Omental fat pad (tissue), 4 donors: ENCODE measurements at places on chromosomes 3 and 15.

- DNase-seq: no peak
Observed at GRCh38 chr3:99895703-99896441, 78.2 kb downstream of the CMSS1 start.

DNA sequence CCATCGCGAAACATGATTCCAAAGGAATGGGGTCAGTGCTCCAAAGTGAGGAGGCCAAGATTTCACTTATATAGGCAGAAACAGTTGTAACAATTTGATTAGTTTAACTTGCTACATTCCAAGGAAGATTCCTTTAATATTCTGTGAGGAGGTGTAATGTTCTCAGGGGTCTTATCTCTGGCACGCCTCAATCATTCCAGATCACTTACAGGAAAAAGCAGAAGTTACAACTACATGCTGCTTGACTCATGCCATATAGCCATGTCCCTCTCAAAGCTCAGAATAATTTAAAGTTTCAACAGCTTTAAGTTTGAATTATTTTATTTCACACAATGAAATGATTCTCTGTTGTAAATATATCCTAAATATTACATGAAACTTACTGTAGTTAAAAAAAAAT, 3.5 kb upstream of the FYTTD1 start:
- DNase-seq: no peak

GRCh38 chr3:115363071-115363470, 216.0 kb upstream of the ZBTB20 start:
- DNase-seq: no peak

GRCh38 chr3:184186184-184186901, at the start of gene ABCF3:
ABCF3 (plus strand) TSS chr3:184186199; CDS start chr3:184186208, 9 bp downstream.
- no peak for DNase-seq

- DNase-seq: no peak
Observed at GRCh38 chr15:48564690-48565089, 80.8 kb downstream of the FBN1 start.

DNA sequence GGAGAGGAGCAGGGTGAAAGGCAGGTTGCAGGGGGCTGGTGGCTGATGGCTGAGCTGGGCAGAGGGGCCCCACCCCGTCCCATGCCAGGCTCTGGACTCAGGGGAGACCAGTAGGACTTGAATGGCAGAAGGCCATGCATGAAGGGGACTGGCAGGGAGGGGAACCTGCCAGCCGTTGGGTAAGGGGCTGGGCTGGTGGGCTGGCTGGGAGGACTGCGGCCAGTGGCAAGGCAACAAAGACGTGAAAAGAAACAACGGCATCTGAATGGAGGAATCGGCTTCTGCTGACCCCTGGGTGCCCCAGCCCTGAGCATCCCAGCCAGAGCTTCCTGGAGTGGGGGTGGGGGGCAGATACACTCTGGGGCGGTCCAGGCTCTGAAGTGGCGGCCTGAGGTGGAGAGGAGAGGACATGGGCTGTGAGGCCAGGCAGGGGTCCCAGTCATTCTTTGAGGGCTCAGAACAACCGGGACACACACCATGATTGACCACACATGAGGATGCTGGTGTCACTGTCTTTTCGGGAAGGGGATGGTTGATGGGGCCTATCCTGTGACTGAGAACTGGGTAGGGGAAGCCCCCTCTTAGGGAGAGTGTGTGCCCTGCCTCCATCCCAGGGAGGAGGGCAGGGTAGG, 11.7 kb downstream of the GLYCTK start:
- no peak for DNase-seq

- DNase-seq: no peak
Observed at GRCh38 chr3:130459944-130460343, 57.0 kb upstream of the COL6A6 start.

DNA sequence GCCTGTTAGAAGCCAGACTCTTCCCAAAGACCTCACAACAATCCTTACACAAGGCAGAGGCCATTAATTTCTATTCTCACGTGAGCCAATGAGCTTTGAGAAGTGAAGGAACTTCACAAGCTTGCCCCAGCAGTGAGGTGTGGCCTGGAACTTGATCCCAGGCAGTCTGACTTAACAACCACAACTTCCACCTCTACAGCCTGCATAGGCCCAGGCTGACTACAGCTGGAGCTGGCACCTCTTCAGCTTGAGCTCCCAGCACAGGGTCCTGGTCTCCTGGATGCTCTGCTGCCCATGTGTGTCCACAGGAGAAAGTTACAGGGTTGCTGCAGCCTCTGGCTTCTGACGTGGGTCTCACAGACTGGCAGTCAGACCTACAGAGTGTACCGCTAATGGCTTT, 111.0 kb downstream of the ERC2 start:
- DNase-seq: no peak

DNA sequence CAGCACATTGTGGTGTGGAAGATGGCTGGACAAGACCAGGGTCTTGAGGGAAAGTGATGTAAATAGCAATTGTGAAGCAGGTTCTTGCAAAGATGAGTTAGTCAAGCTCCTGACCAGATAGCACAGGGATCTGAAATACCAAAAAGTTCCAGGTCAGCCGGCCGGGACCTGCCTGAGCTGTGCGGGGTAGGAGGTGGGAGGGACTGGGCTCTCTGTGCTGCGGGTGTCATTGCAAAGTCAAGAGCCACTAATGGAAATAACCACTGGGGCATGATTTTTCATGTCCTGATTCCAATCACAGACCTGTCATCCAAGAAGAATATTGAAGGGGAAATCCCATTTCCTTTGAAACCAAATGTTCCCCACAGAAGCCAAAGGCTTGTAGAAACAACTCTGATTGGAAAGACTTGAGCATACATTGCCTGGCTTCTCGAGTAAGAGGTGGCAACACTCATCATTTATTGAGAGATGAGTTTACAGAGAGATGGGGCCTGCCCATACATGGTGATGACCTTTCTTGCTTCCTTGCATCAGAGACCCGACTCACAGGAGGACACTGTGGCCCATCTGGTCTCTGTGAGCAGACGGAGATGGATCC, 44.2 kb upstream of the KY start:
- DNase-seq: no peak

DNA sequence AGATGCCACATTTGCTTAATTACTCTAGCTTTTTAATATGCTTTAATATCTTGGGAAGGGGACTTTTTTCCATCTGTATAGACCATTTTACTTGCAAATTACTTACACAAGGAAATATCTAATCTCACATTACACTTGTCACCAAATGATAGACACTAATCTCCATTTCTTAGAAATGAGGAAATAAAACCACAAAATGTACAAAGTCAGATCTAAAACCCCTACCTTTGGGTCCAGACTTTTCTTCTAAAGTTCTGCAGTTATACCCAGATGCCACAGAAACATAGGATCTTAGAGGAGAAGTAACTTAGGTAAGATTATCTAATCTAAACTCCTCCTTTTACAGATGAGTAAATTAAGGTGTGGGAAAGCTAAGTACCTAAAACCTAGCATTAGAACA, 44.3 kb downstream of the CD200R1L start:
- no peak for DNase-seq

GRCh38 chr3:157931517-157931916, 174.7 kb downstream of the SHOX2 start:
- DNase-seq: no peak

DNA sequence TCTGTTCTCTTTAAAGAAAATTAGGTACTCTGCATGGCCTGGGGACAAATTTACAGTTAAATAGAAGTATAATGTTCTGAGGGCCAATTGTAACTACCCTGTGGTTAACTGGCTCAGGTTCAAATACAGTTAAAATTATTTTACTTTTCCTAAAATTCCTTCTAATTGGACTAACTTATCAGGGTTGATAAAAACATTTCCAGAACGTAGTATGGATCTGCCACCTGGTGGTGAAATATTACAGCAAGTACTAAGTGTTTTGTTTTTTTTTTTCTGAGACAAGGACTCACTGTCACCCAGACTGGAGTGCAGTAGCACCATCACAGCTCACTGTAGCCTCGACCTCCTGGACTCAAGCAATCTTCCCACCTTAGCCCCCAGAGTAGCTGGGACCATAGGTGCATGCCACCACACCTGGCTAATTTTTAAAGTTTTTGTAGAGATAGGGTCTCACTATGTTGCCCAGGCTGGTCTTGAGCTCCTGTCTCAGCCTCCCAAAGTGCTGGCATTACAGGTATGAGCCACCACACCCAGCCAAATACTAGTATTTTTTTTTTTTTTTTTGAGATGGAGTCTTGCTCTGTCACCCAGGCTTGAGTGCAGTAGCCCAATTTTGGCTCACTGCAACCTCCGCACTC, 29.2 kb downstream of the NEO1 start:
- no peak for DNase-seq
